ENCODE measurements at places on chromosomes 2 and 18.

GRCh38 chr2:231684314-231685223 is 23.8 kb upstream of the PTMA start:
- DNase-seq = no peak

GRCh38 chr2:16206191-16206944 is 266.0 kb downstream of the MYCN start:
- no peak for DNase-seq

GRCh38 chr2:143070704-143071103 is 58.5 kb upstream of the ARHGAP15 start:
- DNase-seq = no peak

GRCh38 chr2:64035072-64035942 is 16.1 kb upstream of the VPS54 start:
- no peak for DNase-seq

GRCh38 chr2:234579231-234579962 is 82.5 kb upstream of the ARL4C start:
- DNase-seq = no peak
